ENCODE measurements at places on chromosomes 1 and 21. TPM values are rescaled to one million over a fixed set of nuclear protein-coding genes. Genes with fewer than 3 reads are reported as not detected.

The TMEM79 gene
- 5.8 TPM for total RNA-seq

The LCE1D gene
- total RNA-seq = not detected

The TMPRSS15 gene
- total RNA-seq = not detected

The NUAK2 gene
- total RNA-seq = 24.7 TPM

The TSPEAR gene
- total RNA-seq = not detected

All from A549 treated with AZD2906 at 1 μM for 4 hours (cell line).